ENCODE measurements at places on chromosomes 6 and 20.

DNA sequence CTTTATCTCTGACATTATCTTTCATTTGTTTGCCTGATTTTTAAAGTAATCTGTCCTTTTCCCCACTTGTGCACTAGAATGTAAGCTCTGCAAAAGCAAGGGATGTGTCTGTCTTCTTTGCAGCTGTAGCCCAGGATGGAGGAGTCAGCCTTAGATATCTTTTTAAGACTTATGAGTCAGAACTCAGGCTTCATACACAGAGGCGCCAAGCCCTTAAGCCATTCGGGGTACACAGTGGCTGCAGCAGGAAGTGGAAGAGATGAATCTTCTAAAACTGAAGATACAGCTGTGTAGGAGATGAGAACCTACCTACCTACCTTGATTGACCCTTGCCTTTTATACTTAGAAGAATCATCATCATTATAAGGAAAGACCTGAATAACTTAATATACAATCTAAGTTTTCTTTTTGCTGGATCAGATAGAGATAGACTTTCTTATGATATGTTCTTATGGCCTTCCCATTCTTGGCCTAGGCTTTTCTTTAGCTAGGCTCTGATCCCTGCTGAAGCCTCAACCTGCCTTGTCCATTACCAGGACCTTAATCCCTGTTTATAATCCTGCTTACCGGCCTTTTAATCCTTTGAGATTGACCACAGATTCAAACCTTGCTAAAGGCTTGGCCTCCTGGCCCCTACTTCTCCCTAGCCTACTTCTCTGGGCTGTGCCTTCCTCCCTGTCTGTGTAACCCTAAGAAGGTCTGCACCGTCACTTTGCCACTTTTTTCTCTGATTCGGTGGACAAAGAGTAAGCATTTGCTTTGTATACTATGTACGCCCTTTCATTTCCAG is 304.5 kb downstream of the PRL start:
- no peak for DNase-seq

DNA sequence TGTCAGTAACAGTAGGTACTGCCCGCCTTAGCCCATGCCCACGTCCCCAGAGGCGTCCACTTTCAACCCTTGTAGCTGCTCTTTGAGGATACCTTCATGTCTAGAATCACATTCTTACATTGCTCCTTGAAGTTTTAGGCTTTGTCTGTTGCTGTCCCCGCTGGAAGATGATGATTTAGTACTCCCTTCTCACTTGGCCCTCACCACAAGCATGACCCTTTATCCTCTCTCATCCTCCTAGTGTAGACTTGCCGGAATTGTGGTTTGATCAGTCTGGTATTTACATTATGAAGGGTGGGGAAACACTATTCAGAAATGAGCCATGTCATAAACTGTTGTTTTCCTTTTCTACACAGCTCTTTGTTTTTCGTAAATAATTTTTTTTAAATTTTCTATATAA is 87.4 kb downstream of the ARID1B start:
- no peak for DNase-seq

GRCh38 chr20:3172933-3173609 is at the start of gene LZTS3:
TSS of gene LZTS3 (minus strand) at chr20:3173549. CDS start at chr20:3167163, 6,386 bp downstream.
- peak; percentile 78 for DNase-seq

DNA sequence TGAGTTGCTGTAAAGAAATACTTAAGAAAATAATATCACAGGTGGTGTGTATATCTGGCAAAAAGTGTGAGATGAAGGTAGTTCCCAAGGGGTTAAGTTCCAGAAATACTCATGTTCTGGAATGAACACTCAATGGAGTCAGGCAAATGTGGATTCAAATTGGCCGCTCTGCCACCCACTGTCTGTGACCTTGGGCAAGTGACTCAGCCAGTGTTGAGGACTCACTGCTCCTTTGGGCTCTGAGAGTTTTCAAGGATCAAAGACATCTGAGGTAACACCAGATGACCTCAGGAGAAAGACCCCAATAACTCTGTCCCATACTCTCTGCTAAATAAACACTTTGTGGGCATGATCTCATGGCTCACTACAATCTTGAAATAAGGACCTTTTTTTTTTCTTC is 59.2 kb upstream of the EYA2 start:
- no peak for DNase-seq

- no peak for DNase-seq
Measured at GRCh38 chr20:58847463-58847862, 3.2 kb downstream of the GNAS-AS1 start.

GRCh38 chr6:118054082-118054481 is 147.0 kb downstream of the SLC35F1 start:
- DNase-seq, result no peak

DNA sequence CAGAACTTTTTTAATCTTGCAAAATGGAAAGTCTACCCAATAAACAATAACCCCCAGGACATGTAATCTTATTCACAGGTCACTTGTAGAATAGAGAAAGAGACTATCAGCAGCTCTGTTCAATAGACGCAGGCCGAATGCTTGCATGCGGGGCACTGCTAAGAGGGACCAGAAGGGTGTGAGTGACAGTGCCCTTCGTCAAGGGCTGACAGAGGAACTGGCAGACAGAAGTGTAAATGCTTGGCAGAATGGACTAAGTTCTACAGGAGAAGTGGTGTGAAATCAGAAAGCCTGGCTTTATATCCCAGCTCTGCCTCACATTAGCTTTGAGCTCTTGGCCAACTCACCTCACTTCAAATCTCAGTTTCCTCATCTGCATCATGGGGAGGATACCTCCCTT is 21.0 kb downstream of the DDO start:
- no peak for DNase-seq

DNA sequence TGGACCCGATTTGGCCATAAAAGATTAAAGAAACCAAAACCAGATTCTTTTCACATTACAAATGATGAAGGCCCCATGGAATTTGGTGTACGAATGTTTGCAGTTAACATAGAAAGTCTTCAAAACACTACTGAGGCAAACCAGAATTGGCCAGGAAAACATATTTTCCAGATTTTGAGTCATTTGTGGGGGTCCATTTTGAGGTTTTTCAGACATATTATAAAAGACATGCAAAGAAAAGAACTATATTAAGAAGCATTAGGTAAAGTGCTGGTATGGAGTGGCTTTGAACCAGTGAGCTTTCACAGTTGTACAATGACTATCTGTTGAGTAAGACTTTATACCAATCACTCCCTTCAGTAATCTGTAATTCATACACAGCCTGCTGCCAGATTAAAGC is 168.9 kb upstream of the COL21A1 start:
- DNase-seq, result no peak

GRCh38 chr20:11429889-11430519 is 487.7 kb upstream of the BTBD3 start:
- no peak for DNase-seq

- no peak for DNase-seq
Measured at GRCh38 chr6:150936021-150936555, 70.6 kb downstream of the MTHFD1L start.

DNA sequence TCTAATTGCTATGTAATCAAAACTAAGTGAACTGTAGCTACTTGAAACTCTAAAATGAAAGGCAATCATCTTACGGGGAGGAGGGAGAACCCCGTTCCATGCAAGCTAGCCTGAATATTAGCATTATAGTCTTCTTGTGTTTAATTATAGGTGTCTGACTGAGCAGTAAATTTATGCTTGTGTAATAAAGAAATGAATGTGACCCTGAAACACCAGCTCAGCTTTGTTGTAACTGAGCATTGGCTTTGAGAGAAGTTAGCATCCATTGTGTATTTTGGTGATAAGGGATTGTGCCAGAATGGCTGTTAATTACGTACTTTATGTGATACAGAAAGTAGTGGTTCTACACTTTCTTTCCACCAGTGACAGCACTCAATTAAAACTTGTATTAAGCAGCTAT is 86.9 kb downstream of the QKI start:
- DNase-seq, result no peak

GRCh38 chr6:121887724-121888123 is 452.3 kb downstream of the GJA1 start:
- no peak for DNase-seq

GRCh38 chr20:41618807-41619311 is 682 bp upstream of the CHD6 start:
- no peak for DNase-seq

DNA sequence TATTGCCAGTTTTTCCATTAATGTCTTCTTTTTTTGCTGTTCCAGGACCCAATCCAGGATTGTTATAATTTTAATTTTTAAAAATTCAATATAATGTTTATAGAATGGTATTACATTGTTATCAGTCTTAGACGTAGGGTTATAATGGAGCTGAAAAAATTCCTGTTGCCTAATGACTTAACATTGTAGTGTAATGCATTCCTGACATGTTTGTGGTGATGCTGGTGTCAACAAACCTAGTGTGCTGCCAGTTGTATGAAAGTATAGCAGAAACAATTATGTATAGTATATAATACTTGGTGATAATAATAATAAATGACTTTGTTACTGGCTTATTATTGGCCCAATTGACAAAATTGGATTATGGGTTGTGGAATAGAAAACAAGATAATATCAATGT is 30.4 kb downstream of the KIZ start:
- DNase-seq, result no peak

DNA sequence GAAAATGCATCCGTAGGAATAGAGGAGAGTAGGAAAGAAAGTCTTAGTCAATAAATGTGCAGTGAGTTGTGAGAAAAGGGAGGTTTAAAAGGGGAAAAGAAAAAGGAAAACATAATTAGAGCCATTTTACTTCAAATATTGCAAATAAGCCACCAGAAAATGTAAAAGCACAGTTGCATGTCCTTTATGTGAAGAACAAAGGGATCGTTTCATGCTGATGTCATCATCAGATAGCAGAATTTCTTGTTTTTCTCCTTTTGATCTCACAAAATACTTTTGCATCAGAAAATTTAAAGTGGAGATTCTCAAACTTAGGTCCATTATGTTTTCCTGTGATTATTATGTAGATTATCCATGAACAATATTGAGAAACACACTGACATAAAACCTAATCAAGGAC is 166.7 kb downstream of the HAO1 start:
- DNase-seq, result no peak

DNA sequence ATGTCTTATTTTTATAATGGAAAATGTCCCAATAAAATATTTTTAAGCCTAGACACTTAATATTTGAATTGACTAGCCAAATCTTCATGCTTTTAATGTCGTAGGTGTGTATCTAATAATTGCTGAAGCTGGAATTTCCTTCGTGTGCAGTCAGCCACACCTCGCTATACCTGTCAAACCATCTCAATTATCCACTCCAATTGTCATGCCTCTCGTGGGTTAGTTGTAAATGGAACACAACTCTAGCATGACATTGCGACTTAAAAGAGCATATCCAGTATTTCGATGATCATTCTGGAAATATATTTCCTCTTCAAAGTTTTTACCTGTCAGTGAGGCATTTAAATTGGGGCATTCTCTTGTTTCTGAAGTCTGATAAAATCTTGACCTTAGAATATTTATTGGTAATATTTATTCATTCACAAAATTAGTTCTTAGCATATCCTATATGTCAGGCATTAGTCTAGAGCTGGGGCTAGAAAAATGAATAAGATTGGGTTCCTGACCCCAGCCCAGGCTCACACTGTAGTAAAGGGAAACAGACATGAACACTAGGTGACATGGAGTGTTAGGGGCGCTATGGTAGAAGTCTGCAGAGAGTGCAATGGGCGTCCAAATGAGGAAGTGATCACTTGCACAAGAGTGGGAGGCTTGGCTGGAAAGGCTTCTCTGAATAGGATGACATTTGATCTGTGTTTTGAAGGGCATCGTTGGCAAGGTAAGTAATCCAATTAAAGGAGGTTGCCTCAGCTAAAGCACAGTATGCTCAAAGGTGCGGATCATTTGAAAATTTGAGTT is 11.0 kb upstream of the CFAP206 start:
- no peak for DNase-seq

DNA sequence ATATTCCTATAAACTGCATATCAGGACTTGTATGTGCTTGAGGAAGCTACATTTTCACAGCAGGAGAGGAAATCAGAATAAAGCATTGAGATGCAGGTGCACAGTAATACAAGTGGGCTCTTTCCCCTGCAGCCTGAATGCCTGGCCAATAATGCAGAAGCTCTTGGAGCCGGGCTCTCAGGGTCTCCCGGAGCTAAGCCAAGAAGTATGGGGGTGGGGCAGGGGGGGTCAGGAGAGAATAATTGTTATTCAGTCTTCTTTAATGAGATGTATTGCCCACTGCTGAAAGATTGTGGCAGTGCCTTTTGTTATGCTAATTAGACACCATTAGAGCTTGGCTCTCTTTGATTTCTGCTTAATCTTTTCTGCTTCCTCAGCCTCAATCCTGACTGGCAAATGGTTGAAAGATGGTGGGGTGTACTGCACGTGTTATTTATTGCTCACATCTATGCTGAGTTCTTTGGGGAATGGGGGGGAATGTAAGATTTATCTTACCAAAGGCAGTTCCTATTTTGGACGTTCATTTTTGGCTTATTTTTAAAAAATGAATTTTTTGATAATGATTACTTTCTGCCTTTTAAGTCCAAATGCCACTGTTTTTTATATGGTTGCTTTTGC is 407.6 kb upstream of the SOX4 start:
- DNase-seq, result no peak

GRCh38 chr20:12677925-12678324 is 330.8 kb upstream of the SPTLC3 start:
- DNase-seq, result no peak

All from stimulated activated CD8-positive, alpha-beta memory T cell treated with anti-CD3 and anti-CD28 coated beads, Interleukin-12 subunit alpha, Interleukin-12 subunit beta, amount 100 ng/mL, for 4 hours (primary cell).